ENCODE measurements at places on chromosomes 5 and 9.
A peak's percentile ranks its signal among the peaks of the same experiment; 100 is the strongest.

DNA sequence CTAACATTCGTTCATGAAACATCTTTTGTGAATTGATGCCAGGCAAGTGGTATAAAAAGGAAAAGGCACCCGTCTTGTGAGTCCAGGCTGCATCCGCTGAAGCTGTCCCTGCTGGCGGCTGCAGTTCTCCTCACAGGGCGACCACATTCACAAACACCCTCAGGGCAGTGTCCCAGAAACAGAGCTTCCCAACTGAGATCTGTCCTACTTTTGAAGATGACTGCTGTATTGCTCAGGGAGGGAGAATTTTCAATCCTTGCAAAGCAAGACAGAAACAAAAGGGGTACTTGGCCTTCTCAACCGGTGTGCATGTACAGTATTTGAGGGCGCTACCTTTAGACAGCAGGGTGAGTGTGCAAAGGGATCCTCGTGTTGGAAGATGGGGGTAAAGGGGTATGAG, 316.1 kb downstream of the GADD45G start:
- H3K36me3 ChIP-seq: no peaks in the 10 kb centered on the region
- peaks cover 12% of the 10 kb centered on the region for H3K4me1 ChIP-seq
- no peak overlapping the region for H3K27ac ChIP-seq
- no peaks in the 10 kb centered on the region for H3K27me3 ChIP-seq
- no peak for DNase-seq

DNA sequence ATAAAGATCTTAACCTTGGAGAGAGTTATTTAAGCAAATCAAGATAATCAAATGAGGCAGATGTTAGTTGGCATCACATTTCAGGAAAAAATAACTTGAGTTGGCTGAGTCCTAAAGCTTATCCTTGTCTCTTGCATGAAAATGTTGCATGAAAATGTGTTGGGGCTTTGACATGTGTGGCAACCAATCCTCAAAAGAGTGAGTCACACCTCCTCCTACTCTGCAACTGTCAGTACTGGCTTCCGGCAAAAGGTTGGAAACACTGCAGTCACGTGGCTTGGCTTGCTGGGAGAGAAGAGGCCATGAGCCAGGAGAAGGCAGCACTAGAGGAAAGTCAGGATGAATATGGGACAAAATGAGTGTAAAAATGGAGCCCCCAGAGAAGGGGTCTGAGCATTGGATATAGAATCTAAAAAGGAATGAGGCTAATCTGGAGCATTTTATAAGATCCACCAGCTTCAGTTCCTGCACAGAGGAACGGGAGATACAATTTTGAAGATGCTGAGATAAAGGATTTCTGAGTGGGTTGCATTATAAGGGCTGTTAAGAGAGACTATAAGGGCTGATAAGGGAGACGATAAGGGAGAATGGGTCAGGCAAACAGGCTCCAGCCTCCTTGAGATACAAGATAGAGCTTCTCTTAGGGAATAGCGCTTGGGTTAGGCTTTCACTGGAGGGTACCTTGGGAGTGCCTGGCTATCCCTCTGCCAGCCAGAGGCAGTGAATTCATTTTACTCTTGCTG, 43.1 kb downstream of the SPATA31D1 start:
- no peaks in the 10 kb centered on the region for H3K27me3 ChIP-seq
- no peaks in the 10 kb centered on the region for H3K4me1 ChIP-seq

- H3K27me3 ChIP-seq: no peaks in the 10 kb centered on the region
- no peaks in the 10 kb centered on the region for H3K36me3 ChIP-seq
- H3K27ac ChIP-seq: no peak overlapping the region
- no peaks in the 10 kb centered on the region for H3K4me1 ChIP-seq
- no peak overlapping the region for H3K4me3 ChIP-seq
- no peak for DNase-seq
Measured at GRCh38 chr9:111909444-111909843, 12.8 kb downstream of the UGCG start.

GRCh38 chr5:148957591-148958202, 105.2 kb downstream of the SH3TC2 start:
- no peaks in the 10 kb centered on the region for H3K36me3 ChIP-seq
- no peaks in the 10 kb centered on the region for H3K4me1 ChIP-seq
- peak; percentile 59 for DNase-seq
- H3K27me3 ChIP-seq: no peaks in the 10 kb centered on the region
- H3K27ac ChIP-seq: no peak overlapping the region

GRCh38 chr5:122858451-122858850, 13.0 kb downstream of the SNX24 start:
- peak overlapping the region; percentile 45 for H3K27ac ChIP-seq
- peak; percentile 50 for DNase-seq
- H3K4me1 ChIP-seq: no peaks in the 10 kb centered on the region
- H3K4me3 ChIP-seq: no peak overlapping the region
- H3K27me3 ChIP-seq: no peaks in the 10 kb centered on the region

DNA sequence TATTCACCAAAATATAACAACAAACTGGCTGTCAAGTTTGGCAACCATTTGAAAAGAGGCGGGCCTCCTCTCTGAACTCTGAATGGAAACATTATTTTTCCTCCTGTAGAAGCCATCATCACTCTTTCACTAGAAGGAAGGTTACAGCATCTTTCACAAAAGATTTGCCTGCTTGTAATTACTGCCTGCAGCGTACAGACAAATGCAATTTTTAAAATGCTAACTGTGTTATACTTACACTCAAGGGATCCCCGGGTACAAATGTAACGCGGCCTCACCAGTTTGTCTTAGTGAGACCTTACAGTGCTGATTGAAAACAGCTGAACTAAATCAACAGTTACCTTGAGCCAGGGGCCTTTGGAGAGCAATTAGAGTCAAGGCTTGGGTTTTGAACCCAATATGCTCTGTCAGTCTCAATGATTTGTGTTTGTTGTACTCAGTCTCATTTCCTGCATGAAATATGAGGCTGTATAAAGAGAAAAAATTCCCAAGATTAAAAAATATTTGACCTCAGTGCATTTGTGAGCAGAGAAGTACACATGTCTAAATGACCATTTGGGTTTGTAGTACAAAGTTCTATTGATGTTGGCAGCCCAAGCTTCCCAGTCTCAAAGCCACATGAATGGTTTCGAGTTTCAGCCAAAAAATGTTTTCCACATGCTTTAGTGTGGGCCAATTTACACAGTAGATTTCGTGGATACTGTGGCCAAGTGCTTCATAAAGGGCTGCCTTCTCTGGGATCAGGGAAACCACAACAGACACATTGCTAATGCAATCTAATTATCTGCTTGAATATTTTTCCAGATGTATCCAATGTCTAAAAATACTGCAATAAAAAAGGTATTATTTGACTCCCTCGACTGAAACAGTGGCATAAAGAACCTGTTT, 500.0 kb downstream of the SPATA31D1 start:
- H3K27me3 ChIP-seq: no peaks in the 10 kb centered on the region
- no peak overlapping the region for H3K4me3 ChIP-seq
- DNase-seq: peak; percentile 30
- peak overlapping the region; percentile 55 for H3K27ac ChIP-seq
- no peaks in the 10 kb centered on the region for H3K36me3 ChIP-seq
- peaks cover 19% of the 10 kb centered on the region for H3K4me1 ChIP-seq

DNA sequence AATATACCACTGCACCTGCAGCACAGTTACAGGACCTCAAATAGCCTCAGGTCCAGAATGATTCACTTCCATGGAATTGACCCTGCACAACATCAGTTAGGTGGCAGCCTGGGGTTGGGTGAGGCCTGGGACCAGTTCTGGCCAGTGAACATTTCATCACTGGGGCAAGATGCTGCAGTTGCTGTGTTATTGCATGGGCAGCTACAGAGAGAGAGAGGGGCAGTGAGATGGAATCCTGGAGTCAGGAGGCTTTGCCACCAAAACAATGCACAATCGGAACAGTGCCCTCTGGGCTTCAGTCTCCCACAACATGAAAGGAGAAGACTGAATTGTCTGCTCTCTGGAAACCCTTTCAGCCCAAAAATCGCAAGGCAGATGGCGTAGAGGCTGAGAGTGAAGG, 51.8 kb downstream of the SH3TC2 start:
- H3K36me3 ChIP-seq: no peaks in the 10 kb centered on the region
- H3K4me1 ChIP-seq: peaks cover 2% of the 10 kb centered on the region

- DNase-seq: no peak
- H3K4me3 ChIP-seq: no peak overlapping the region
- no peak overlapping the region for H3K27ac ChIP-seq
- H3K4me1 ChIP-seq: no peaks in the 10 kb centered on the region
- no peaks in the 10 kb centered on the region for H3K36me3 ChIP-seq
Measured at GRCh38 chr5:140360681-140361479, 886 bp downstream of the SLC4A9 start.

- H3K27me3 ChIP-seq: no peaks in the 10 kb centered on the region
- H3K36me3 ChIP-seq: peaks cover 18% of the 10 kb centered on the region
- peak overlapping the region; percentile 90 for H3K27ac ChIP-seq
Measured at GRCh38 chr5:74639807-74640449, 600 bp downstream of the ENC1 start.

- H3K27ac ChIP-seq: peak overlapping the region; percentile 16
- peaks cover 27% of the 10 kb centered on the region for H3K4me1 ChIP-seq
- no peak overlapping the region for H3K4me3 ChIP-seq
- no peak for DNase-seq
Measured at GRCh38 chr9:77807846-77808750, 160.0 kb upstream of the GNA14 start.

DNA sequence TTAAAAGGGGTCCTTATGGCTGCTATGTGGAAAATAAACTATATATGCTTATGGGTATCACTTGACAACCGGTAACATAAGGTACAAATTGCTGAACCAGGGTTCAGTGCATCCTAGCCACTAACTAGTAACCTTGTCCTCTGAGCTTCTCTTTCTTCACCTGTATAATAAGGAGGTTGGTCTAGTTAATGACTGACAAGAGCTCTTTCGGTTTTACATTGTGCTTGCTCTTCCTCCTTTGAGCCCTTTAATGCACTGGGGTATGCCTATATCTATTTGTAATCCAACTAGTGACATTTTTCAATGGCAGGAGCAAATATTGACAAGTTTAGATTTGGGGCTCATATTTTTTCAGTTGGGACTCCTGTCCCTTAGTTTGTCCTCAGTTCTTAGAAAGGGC, 66.1 kb downstream of the NPR3 start:
- no peak for DNase-seq
- H3K27ac ChIP-seq: no peak overlapping the region
- H3K27me3 ChIP-seq: no peaks in the 10 kb centered on the region
- H3K4me1 ChIP-seq: no peaks in the 10 kb centered on the region
- no peaks in the 10 kb centered on the region for H3K36me3 ChIP-seq

DNA sequence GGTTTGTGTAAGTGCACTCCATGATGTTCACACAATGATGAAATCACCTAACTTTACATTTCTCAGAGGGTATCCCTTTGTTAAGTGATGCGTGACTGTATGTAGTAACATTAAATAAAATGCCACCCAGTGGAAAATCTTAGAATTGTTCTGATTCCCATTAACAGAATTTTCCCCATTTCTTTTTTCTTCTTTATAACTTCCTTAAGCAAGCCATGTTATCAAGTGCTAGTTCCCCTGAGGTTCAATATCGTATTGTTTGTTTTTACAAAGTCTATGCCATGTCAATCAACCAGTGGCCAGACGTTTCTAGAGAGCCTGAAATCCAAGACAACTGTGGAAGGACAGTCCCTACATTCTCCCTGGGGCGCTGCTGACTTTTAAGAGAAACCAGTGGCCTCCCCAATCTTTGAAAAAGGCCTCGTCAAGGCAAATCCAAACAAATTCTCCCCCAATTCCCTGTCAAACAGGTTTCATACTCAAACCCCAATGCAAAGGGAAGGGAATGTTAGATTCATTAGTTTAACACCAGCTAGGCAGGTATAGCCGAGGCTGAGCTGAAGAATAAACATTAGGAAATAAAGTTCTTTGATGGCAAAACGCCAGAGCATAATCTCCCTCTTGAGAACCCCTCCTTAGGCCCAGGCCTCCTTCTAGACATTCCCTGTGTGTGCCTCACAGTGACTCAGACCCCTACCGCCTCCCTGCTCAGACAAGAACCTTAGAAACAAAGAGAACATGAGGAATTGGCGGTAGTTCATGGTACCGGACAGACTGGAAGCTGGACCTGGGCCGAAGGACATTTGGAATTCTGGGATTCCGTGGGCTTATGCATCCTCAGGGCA, 198.7 kb downstream of the GNA14 start:
- H3K27me3 ChIP-seq: no peaks in the 10 kb centered on the region
- no peak overlapping the region for H3K27ac ChIP-seq
- no peaks in the 10 kb centered on the region for H3K36me3 ChIP-seq

GRCh38 chr9:36640771-36641381, 68.2 kb downstream of the MELK start:
- H3K27ac ChIP-seq: no peak overlapping the region
- no peak overlapping the region for H3K4me3 ChIP-seq

DNA sequence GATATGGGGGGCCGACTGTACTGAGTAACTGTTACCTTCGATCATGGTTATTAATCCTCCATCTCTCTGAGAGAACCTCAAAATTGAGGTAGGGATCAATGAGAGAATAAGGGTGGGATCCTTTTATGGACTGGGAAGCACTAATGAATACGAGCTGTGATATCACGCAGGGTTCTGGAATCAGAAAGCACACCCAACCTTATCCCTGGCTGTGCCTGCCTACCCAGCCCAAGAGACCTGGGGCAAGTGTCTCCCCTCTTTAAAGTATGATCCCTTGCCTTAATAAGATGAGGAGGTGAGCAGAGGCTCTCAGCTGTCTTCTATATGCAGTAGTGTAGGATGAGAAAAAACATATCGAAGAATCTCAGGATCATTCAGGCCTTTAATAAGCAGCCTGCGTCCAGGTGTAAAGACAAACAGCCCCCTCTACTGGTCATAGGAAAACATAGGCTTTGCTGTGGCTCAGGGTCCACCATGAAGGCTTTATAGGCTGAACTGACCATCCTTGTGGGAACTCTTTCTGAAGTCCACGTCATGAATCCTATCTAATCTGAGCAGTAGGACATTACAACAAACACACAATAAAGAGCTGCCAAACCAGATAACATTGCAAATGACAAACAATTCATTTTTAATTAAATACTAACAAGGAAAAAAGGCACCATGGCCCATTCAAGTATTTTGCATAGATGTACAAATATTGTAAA, 16.8 kb downstream of the NIPAL4 start:
- H3K27me3 ChIP-seq: no peaks in the 10 kb centered on the region
- H3K27ac ChIP-seq: peak overlapping the region; percentile 22
- no peak overlapping the region for H3K4me3 ChIP-seq
- peaks cover 41% of the 10 kb centered on the region for H3K36me3 ChIP-seq
- peak; percentile 85 for DNase-seq

- H3K36me3 ChIP-seq: no peaks in the 10 kb centered on the region
- H3K4me1 ChIP-seq: no peaks in the 10 kb centered on the region
- no peak for DNase-seq
- no peak overlapping the region for H3K27ac ChIP-seq
- H3K4me3 ChIP-seq: no peak overlapping the region
Measured at GRCh38 chr5:13955896-13956295, 11.4 kb upstream of the DNAH5 start.

GRCh38 chr5:61617995-61618525, 286.0 kb downstream of the ZSWIM6 start:
- H3K36me3 ChIP-seq: no peaks in the 10 kb centered on the region
- no peak overlapping the region for H3K27ac ChIP-seq
- H3K4me3 ChIP-seq: no peak overlapping the region
- H3K4me1 ChIP-seq: peaks cover 15% of the 10 kb centered on the region

DNA sequence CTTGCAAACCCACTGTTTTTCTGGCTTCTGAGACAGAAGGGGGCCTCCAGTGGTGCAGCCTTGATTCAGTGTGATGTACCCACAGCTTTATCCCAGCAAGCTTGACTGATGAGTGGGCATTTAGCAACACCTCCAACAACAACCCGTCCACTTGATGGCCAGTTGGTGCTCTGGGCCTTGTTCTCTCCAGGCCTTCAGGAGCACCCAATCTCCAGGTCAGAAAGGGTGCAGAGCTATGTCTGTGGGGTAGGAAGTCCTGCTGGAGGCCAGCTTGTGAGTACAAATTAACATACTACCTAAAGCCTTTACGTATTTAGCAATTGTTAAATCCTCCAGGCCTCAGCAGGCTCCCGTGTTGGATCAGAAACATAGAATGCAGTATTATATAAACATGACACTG, 10.1 kb upstream of the TRIM52 start:
- no peak overlapping the region for H3K4me3 ChIP-seq
- no peaks in the 10 kb centered on the region for H3K4me1 ChIP-seq
- no peaks in the 10 kb centered on the region for H3K36me3 ChIP-seq
- DNase-seq: no peak

Measured in SK-N-SH (cell line).